ENCODE measurements at places on chromosomes 6 and 20. TPM values are rescaled to one million over a fixed set of nuclear protein-coding genes. Genes with fewer than 3 reads are reported as not detected.

The SEMG1 gene
- not detected for total RNA-seq

The FAM83B gene
- total RNA-seq, result not detected

The FGD2 gene
- total RNA-seq, result not detected

The TINAG gene
- not detected for total RNA-seq

The GTF2H4 gene
- 12.5 TPM for total RNA-seq

The TBX18 gene
- 3.6 TPM for total RNA-seq

The PCSK2 gene
- not detected for total RNA-seq

The SLC17A2 gene
- not detected for total RNA-seq

The ARFGEF3 gene
- total RNA-seq, result 1.1 TPM

The CST5 gene
- not detected for total RNA-seq

The LY6G6D gene
- total RNA-seq, result not detected

The GGTLC1 gene
- not detected for total RNA-seq

The GRIK2 gene
- 9.6 TPM for total RNA-seq

The SYTL3 gene
- total RNA-seq, result 1.7 TPM

The VSX1 gene
- total RNA-seq, result not detected

The CDYL gene
- total RNA-seq, result 24.2 TPM

The CGA gene
- total RNA-seq, result not detected

The RAET1L gene
- not detected for total RNA-seq

The XKR7 gene
- not detected for total RNA-seq

The EDN1 gene
- 2.8 TPM for total RNA-seq

The HFE gene
- 24.6 TPM for total RNA-seq

The NQO2 gene
- 20.2 TPM for total RNA-seq

The LTA gene
- total RNA-seq, result not detected

The C6orf52 gene
- total RNA-seq, result 0.30 TPM

The CNPY3 gene
- 58.5 TPM for total RNA-seq

The FHL5 gene
- not detected for total RNA-seq

The CST1 gene
- not detected for total RNA-seq

The RAD21L1 gene
- total RNA-seq, result 0.59 TPM

The CCDC170 gene
- total RNA-seq, result 0.32 TPM

The ZNFX1 gene
- 44.2 TPM for total RNA-seq
